NCI-H1930 (cell line): ENCODE measurements at places on chromosomes 13 and 19.
A peak's percentile ranks its signal among the peaks of the same experiment; 100 is the strongest.

DNA sequence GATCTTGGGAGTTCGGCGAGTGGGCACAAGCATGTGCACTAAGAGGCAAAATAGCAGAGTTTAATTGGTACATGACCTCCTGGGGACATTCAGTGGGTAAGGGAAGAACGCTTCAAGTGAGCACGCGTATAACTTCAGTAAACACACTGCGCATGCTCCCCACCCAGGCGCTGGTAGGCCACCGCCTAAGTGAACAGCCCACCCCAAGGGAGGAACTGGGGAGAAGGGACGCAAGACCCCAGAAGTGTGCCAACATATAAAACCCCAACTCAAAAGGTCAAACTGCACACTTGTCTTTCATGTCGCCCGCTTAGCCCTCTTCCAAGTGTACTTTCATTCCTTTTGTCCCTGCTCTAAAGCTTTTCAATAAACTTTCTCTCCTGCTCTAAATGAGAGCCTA is 10.5 kb upstream of the NTN5 start:
- DNase-seq = peak; percentile 83

- no peak for DNase-seq
Measured at GRCh38 chr13:98504029-98504351, 72.9 kb downstream of the STK24 start.

DNA sequence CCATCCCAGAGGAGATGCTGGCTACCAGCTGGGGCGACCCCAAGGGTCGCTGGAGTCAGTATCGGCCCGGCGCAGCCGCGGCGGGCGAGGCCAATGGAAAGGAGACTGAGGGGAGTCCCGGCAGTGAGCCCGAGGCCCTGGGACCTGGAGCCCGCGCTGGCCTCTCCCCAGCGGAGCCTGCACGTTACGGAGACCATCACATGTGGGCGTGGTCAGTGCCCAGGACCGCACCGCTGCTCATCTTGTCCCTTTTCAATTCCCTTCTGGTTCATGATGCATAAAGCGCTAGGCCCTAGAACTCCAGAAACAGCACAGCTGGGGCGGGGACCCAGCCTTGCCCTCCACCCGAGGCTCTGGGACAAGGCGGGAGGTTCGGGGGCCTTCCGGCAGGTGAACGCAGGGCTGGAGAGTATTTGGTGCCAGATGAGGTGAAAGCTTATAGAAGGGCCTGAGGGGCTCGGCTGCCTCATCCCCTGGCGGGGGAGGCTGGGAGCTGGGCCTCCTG is 8.0 kb downstream of the C19orf25 start:
- peak; percentile 65 for DNase-seq

DNA sequence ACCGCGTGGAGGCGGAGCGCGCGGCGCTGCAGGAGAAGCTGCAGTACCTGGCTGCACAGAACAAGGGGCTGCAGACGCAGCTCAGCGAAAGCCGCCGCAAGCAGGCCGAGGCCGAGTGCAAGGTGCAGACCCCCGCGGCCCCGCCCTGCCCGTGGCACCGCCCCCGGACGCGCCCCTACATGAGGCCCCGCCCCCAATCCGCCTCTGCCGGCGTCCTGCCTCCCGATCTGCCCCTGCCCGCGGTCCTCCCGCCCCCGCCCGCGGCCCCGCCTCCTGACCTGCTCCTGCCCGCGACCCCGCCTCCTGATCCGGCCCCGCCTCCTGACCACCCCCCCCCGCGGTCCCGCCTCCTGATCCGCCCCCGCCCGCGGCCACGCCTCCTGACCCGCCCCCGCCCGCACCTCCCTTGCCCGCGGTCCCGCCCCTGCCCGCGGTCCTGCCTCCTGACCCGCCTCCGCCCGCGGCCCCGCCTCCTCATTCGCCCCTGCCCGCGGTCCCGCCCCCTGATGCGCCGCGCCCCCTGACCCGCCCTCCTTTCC is 11.7 kb downstream of the PRR36 start:
- peak; percentile 58 for DNase-seq

- DNase-seq = no peak
Measured at GRCh38 chr13:67554746-67555452, 324.8 kb upstream of the PCDH9 start.

- no peak for DNase-seq
Measured at GRCh38 chr13:31133621-31134020, 28.1 kb downstream of the HSPH1 start.

- DNase-seq = no peak
Measured at GRCh38 chr13:97124915-97125809, 97.0 kb upstream of the MBNL2 start.

- peak; percentile 59 for DNase-seq
Measured at GRCh38 chr19:42313096-42313839, at the start of gene TMEM145. TMEM145 (plus strand) TSS chr19:42313309; CDS start chr19:42313377, 68 bp downstream.
